ENCODE measurements at places on chromosomes 16 and 17.

DNA sequence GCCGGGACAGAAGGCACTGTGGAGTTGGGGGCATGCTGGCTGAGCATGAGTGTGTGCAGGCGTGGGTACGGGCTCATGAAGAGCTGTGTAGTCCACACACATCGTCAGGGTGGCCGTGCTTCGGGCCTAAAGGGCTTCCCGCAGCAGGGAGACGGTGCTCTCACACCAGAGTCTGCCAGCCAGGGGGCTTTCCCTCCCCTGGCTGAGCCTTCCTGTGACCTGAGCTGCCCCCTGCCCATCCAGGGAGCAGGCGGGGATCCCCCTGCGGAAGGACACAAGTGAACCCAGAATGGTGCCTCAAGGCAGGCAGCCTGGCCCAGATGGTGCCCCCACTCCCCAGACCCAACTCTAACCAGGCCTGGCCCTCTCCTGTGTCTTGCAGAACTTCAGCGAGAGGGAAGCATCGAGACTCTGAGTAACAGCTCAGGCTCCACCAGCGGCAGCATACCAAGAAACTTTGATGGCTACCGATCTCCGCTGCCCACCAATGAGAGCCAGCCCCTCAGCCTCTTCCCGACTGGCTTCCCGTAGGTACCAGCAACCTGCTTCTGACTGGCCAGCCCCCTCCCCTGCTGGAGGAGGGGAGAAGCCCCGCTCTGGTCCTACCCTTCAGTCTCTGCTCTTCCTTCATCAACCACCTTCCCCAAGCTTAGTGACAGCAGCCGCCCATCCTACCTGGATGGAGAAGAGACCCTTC, 7.9 kb upstream of the TBX2 start:
- DNase-seq, result no peak

GRCh38 chr17:65638221-65638975, 77.0 kb upstream of the AXIN2 start:
- no peak for DNase-seq

DNA sequence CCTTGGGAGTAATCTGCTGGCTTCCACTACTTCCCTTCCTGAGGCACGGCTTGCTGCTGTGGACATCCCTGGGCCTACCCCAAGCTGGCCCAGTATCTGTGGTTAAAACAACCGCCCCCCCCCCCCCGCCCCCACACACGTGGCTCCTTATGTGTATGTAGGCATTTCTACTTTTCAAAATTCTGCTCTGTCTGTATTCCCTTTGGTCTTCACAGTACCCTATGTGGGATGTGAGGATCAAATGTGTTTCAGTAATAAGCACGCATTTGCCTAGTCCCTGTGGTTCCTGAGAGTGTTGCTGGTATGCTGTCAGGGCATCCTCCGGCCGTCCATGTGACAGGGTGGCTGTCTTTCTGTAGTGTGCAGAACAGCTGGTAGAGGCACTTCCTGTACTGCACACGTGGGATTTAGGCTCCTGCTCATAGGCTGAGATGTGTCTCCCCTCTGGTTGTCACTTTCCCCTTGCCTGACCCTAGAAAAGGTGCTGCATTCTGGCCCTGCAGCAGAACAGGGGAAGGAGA, 2.2 kb downstream of the NT5M start:
- DNase-seq, result no peak

- no peak for DNase-seq
These were observed 540 bp upstream of the ACLY start for GRCh38 chr17:41919165-41919817.

GRCh38 chr16:89687092-89687940, 827 bp downstream of the CDK10 start:
- no peak for DNase-seq

- no peak for DNase-seq
These were observed 9.0 kb downstream of the HAS3 start for GRCh38 chr16:69114346-69114975.

DNA sequence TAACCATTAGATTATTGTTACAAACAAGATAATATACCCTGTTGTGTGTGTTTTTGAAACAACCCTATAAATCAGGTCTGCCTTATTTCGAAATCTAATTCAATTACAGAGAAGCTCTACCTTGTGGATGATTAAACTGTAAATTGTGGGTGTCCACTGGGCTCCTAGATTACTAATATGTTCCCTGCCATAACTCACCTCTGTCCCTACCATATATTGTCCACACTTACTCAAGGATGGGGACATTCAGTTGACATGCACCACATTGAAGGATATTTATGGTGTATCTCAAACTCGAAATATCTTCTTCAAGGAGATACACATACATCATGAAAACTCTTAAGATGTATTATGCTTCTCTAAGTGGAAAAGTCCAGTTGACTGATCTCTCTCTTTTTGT, 617.6 kb upstream of the EEF2KMT start:
- DNase-seq, result no peak

DNA sequence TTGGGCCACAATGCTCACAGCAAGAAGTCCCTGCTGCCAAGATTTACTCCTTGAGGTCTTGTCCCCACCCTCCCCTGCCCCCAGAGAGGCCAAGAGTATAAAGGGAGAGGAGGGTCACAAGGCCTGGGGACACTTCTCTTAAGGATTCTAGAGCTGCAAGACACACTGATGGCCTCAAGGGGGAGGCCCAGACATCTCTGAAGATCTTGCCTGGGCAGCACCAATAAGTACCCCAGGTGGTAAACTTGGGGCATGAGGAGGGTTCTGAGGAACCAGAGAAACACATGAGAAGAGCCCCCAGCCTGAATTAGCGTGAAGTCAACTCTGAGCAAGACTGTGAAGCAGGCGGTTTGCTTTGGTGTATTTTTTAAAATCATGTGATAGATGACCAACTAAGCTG, 26.8 kb upstream of the MTMR4 start:
- no peak for DNase-seq
